Neural cell (in vitro differentiated cells): ENCODE measurements at places on chromosomes 3 and 15. TPM values are rescaled to one million over a fixed set of nuclear protein-coding genes. Genes with fewer than 3 reads are reported as not detected.

SNAP23 gene
- polyA plus RNA-seq: 36.6 and 40.7 TPM in 2 replicates

CYP8B1 gene
- not detected in 2 replicates for polyA plus RNA-seq

CAPN3 gene
- 1.5 TPM in 1 of 2 replicates, not detected in the other for polyA plus RNA-seq

PLAAT1 gene
- 10.7 and 16.1 TPM in 2 replicates for polyA plus RNA-seq

PLCB2 gene
- 7.4 and 9.2 TPM in 2 replicates for polyA plus RNA-seq

FGF12 gene
- 2.1 and 4.8 TPM in 2 replicates for polyA plus RNA-seq

SLC27A2 gene
- 3.5 and 3.7 TPM in 2 replicates for polyA plus RNA-seq

TARS3 gene
- polyA plus RNA-seq: 22.1 and 27.1 TPM in 2 replicates

EXD1 gene
- polyA plus RNA-seq: 0.40 TPM in 1 of 2 replicates, not detected in the other

SLC12A1 gene
- polyA plus RNA-seq: 0.54 and 0.67 TPM in 2 replicates

LRRC34 gene
- polyA plus RNA-seq: 1.1 TPM in 1 of 2 replicates, not detected in the other

BTLA gene
- not detected in 2 replicates for polyA plus RNA-seq
